Fibroblast of the aortic adventitia (primary cell): ENCODE measurements at places on chromosomes 11 and 22. TPM values are rescaled to one million over a fixed set of nuclear protein-coding genes. Genes with fewer than 3 reads are reported as not detected.

DNA sequence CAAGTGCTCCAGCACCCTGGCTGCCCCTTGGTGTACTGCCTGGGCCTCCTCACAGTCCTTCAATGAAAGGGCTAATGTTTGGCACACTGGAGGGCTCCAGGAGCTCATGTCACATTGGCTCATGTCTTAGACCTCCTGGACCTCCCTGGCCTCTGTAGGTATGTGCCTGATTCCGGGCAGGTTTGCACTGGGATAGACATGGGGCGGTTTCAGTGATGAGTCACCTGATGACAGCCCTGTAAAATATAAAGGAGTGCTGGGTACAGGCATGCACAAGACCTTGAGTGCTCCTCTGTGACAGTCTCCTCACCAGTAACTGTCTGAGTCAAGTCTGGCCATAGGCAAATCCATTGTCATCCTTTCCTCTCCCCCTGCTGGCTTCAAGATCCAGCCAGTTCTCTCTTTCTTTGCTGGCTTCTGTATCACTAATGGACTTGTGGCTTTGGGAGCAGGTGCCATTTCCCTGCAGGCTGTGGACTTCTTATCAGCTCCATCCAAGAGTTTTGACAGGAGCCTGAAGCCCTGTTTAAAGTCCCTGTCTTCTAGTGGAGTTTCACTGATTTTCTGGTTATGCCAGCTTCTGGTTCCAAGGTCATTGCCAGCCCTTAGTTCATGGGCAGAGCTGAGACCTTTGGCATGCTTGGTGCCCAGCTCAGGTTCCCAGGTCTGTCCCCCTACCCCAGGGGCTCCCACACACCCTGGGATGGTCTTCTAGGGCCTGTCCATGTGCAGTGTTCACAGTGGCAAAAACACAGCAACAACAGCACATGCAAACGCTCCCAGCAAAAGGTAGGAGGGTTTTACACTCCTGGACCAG lies 22.7 kb upstream of the P2RY2 start:
- DNase-seq, result no peak

GRCh38 chr22:39012533-39013511 lies 1.2 kb upstream of the APOBEC3C start:
- no peak for DNase-seq

- no peak for DNase-seq
Measured at GRCh38 chr11:74226907-74227306, 55.8 kb downstream of the PPME1 start.

Gene ADAMTS8
- 2.6 TPM in 1 of 2 replicates, not detected in the other for total RNA-seq

DNA sequence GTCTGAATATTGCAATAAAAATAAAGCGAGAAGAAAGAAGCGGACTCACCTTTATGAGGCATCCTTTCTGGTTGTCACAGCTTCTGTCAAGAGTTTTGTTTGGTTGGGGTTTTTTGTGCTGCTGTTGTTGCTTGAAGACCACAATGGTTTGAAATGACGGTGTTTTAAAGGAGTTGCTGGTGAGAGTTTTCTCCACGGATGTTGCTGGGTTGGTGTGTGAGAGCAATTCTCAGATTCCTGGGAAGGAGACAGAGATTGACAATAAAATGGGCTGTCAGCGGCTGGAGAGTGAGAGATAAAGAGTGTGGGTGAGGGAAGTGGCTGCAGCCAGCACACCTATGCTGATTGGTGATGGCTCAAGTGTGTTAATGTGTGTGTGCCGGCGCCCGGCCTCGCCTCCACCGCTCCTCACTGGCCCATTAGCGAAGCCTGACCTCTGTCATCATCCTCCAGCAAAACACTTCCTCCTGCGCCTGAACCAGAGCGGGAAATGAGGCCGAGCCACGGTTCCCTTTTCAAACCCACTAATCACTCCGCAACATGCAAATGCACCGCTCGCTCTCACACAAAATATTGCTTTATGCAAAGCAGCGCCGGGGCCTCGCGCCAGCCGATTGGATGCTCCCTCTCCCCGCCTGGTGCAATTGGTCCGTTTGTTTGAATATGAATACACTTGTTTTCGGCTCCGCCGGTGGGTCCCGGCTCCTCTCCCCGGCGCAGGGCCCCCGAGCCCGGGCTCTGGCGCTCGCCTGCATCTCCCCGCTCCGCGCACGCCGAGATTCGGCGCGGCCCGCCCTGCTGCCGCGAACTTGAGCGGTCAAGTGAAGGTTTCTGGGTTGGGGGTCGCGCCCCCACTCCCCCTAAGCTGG lies at the start of gene PAX6:
Gene PAX6, minus strand, starts transcription at position 544 of the 869 bp plus-strand sequence. CDS start 4,911 bp downstream, outside the sequence.
- DNase-seq, result peak; percentile 45

Gene SYCE3
- not detected in 2 replicates for total RNA-seq

GRCh38 chr11:74008373-74009229 lies at the start of gene UCP3:
Gene UCP3 (minus strand): TSS chr11:74009085. CDS start chr11:74007042, 2,043 bp downstream.
- no peak for DNase-seq

- no peak for DNase-seq
Measured at GRCh38 chr11:116403794-116404461, 368.9 kb downstream of the BUD13 start.

DNA sequence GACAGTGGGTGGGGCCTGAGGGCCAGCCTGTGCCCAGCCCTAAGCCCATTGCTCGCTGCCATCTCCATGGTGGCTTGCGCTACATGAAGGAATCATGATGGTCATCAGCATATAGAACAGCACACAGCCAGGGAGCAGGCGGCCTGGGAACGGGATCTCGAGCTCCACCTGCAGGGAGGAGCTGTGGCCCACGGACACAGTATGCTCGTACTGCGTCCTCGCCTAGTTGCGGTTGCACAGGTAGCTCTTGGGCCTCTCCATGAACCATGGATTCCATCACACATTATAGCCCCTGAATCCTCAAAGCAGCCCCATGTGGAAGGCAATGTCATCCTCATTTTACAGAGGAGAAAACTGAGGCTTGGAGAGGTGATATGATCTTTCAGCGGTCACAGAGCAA lies 15.1 kb downstream of the SEC14L4 start:
- DNase-seq, result no peak
